ENCODE measurements at places on chromosomes 2 and 18.

GRCh38 chr2:200379481-200380090 is 73.1 kb downstream of the SPATS2L start:
- H3K4me3 ChIP-seq = no peak overlapping the region
- H3K4me1 ChIP-seq = peaks cover 9% of the 10 kb centered on the region
- no peak for DNase-seq
- peak overlapping the region; percentile 92 for H3K27ac ChIP-seq
- no peaks in the 10 kb centered on the region for H3K27me3 ChIP-seq
- H3K36me3 ChIP-seq = no peaks in the 10 kb centered on the region

- H3K27me3 ChIP-seq = no peaks in the 10 kb centered on the region
- H3K36me3 ChIP-seq = no peaks in the 10 kb centered on the region
- no peak for DNase-seq
These were observed 249.0 kb downstream of the LPIN1 start for GRCh38 chr2:11995456-11995855.

GRCh38 chr2:78908973-78909372 is 116.5 kb upstream of the REG3G start:
- H3K4me3 ChIP-seq = no peak overlapping the region
- no peaks in the 10 kb centered on the region for H3K27me3 ChIP-seq
- no peaks in the 10 kb centered on the region for H3K4me1 ChIP-seq

- no peak overlapping the region for H3K4me3 ChIP-seq
- H3K4me1 ChIP-seq = no peaks in the 10 kb centered on the region
- no peaks in the 10 kb centered on the region for H3K27me3 ChIP-seq
- H3K27ac ChIP-seq = no peak overlapping the region
- no peaks in the 10 kb centered on the region for H3K36me3 ChIP-seq
- DNase-seq = no peak
These were observed 1624.2 kb upstream of the TMEFF2 start for GRCh38 chr2:193818801-193819499.

DNA sequence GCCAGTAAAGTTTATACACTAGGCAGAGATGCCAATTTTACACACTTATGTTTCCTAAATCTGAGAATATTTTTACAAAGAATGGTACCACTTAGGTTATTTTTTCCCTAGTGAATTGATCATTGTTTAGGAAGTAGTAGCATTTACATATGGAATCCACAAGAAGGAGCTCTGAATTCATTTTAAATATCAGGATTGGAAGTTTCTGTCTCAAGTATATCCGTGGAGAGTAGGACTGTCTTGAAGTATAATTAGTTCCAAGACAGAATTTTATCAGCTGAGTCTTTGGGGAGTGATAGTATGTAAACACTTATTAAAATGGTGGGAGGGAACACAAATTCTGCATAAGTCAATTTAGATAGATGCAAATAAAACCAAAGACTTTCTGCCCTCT is 82.3 kb upstream of the FAM98A start:
- no peak overlapping the region for H3K27ac ChIP-seq
- DNase-seq = no peak
- no peaks in the 10 kb centered on the region for H3K36me3 ChIP-seq
